ENCODE measurements at places on chromosomes 5 and 9.
A peak's percentile ranks its signal among the peaks of the same experiment; 100 is the strongest.

DNA sequence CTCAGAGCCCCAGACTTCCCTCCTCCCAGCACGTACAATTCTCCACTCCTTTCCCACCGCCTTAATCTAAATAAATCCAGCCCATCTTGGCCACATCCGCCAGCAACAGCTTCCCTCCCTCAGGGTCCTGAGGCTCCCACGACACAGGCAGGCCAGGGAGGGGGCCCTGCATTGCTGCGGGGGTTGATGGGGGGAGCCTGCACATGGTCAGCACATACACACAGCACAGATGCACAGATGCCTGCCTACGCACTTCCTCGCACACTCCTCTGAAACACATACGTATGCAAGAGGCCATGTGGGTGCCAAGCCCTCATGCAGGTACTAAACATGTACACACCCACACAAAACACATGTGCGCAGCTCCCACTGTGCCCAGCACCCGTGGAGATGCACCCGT, 14.8 kb downstream of the PDGFRB start:
- peak; percentile 87 for DNase-seq

GRCh38 chr9:135032868-135033460, 54.5 kb upstream of the OLFM1 start:
- DNase-seq: no peak

- DNase-seq: no peak
Observed at GRCh38 chr5:36665628-36666027, 59.2 kb downstream of the SLC1A3 start.

GRCh38 chr9:12884736-12885395, 110.0 kb downstream of the LURAP1L start:
- peak; percentile 87 for DNase-seq

- DNase-seq: no peak
Observed at GRCh38 chr5:103441523-103441922, 121.1 kb downstream of the NUDT12 start.

- DNase-seq: peak; percentile 33
Observed at GRCh38 chr9:99365233-99365980, 143.3 kb downstream of the SEC61B start.

GRCh38 chr5:93188876-93189485, 392.0 kb downstream of the NR2F1-AS1 start:
- DNase-seq: no peak

- DNase-seq: no peak
Observed at GRCh38 chr5:44160369-44160768, 228.9 kb downstream of the FGF10 start.

- no peak for DNase-seq
Observed at GRCh38 chr5:133321833-133322420, 270.1 kb downstream of the HSPA4 start.

- DNase-seq: no peak
Observed at GRCh38 chr9:36006549-36007315, 30.0 kb upstream of the RECK start.

- DNase-seq: no peak
Observed at GRCh38 chr9:97562542-97562941, 61.1 kb downstream of the TMOD1 start.

DNA sequence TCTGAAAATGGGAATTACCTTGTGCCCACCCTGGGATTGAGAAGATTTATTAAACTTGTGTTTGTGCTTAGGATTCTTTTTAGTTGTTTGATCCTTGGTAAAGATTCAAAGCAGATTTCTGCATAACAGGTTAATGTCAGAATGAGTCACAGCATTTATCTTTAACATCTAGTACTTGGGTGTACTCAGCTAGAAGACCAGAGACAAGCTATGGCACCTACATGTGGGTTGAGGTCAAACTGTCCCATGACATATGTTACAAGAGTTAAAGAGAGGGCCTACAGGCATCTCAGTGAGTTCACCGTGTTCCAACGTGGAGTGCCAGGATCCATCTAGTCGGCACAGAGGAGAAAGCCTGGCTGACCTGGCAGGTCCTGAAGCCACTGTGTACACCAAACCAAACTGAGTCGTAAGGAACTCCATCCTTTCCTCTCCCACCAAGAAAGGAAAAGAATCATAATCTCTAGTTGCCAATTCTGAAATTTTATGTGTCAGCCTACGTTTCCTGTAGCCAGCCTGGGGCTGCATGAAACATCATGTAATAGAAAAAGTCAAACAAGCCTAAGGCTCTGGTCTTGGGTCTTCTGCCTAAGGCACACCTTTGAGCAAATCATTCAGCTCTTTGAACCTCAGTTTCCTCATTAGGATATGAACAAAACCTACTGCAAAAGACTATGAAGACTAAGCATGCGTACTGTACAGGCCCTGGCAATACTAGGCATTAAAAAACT, 73.7 kb downstream of the RCL1 start:
- DNase-seq: no peak

DNA sequence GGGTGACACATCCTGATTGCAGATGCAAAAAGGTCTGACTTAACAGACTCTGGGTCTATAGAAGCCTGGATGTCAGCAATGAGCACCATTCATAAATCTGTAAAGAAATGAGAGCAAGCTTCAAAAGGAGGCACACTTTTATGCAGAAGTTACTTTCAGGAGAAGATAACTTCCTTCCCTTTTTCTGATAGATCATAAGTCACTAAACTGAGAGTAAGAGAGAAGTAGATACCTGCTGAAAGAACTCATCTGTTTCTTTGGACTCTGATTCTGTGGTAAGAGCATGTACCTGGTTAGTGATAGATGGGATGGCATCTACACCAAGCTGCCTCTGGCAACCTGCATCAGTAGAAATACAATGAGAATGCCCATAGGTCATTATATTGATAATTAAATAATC, 525.6 kb downstream of the CETN3 start:
- no peak for DNase-seq

DNA sequence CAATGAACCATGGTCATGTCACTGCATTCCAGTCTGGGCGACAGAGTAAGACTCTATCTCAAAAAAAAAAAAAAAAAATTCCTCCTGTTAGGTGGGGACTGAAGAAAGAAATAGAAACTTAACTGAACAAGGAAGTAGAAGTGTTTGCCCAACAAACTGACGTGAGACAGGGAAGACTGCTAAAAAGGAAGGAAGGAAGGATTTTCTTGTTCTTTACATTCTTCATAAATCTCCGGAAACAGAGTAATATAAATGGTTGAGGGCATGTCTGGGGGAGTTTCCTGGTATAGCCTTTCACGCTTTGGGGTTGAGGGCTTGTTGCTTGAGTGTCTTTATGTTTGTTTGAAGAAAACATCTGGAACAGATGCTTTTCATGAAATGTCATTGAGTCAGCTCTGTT, 3.1 kb downstream of the TOR1B start:
- DNase-seq: no peak

DNA sequence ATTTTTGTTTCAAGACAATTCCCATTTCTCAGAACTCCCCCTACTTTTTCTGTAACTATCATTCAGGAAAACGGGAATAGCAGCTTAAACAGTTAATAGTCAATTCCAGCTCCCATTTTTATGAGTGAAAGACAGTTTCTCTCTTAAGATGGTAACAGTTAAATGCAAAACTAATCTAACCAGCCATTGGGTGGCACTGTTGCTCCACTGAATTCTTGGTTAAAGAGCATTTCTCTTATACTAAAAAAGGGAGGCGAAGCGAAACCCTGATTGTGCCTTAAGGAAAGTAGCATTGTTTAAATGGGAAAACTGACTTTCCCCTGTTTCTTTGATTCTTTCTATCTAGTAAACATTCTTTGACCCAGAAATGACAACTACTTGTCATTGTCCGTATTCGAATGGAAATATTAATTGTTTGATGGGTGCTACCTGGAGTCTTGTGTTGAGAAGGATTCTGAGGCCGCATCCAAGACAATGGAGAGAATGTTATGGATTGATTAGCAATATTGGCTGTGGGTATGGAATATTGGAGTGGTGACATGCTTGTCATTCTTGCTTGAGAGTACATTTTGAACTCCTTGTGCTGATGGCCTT, 507.8 kb downstream of the MAT2B start:
- DNase-seq: peak; percentile 93

- DNase-seq: no peak
Observed at GRCh38 chr5:93090698-93091097, 490.3 kb downstream of the NR2F1-AS1 start.

DNA sequence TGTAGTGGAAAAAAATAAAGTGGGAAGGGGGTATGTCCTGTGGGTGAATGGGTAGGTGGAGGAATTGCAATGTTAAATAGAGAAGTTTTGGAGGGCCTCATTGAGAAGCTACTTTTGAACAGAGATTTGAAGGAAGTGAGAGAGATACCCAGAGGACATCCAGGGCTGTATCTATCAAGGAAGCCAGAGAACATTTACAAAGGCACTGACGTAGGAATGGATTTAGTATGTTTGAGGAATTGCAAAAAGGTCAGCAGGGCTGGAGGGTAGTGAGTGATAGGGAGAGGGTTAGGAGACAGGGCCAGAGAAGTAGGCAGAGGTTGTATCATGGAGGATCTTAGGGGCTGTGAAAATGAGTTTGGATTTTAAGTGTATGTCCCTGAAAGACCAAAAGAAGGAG, 13.9 kb downstream of the PTTG1 start:
- no peak for DNase-seq

GRCh38 chr9:21252721-21253547, 13.1 kb upstream of the IFNA14 start:
- DNase-seq: peak; percentile 49

- no peak for DNase-seq
Observed at GRCh38 chr9:3682186-3682585, 156.4 kb upstream of the RFX3 start.

- no peak for DNase-seq
Observed at GRCh38 chr5:36360307-36360706, 58.6 kb upstream of the RANBP3L start.

DNA sequence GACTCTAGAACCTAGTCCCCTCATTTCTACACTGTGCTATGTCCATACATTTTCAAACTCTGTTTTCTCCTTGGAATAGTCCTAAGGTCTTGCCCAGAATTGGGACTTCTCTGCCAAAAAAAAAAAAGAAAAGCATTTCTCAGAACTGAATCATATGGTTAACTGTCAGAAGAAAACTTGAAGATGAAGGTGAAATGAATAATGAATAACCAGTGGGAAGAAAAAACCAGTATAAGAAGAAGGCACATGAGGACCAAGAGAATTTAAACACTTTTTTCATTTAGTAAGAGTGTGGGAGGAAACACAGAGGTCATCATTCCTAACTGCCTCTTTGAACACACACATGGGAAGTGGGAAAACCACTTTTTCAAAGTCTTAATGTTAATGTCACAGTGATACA, 197.7 kb downstream of the PRELID2 start:
- DNase-seq: peak; percentile 9

GRCh38 chr5:35269006-35269405, 38.7 kb upstream of the PRLR start:
- DNase-seq: no peak

- DNase-seq: no peak
Observed at GRCh38 chr5:171841984-171842776, 56.6 kb downstream of the SMIM23 start.

- DNase-seq: peak; percentile 29
Observed at GRCh38 chr9:111720174-111720573, 58.8 kb downstream of the GNG10 start.

DNA sequence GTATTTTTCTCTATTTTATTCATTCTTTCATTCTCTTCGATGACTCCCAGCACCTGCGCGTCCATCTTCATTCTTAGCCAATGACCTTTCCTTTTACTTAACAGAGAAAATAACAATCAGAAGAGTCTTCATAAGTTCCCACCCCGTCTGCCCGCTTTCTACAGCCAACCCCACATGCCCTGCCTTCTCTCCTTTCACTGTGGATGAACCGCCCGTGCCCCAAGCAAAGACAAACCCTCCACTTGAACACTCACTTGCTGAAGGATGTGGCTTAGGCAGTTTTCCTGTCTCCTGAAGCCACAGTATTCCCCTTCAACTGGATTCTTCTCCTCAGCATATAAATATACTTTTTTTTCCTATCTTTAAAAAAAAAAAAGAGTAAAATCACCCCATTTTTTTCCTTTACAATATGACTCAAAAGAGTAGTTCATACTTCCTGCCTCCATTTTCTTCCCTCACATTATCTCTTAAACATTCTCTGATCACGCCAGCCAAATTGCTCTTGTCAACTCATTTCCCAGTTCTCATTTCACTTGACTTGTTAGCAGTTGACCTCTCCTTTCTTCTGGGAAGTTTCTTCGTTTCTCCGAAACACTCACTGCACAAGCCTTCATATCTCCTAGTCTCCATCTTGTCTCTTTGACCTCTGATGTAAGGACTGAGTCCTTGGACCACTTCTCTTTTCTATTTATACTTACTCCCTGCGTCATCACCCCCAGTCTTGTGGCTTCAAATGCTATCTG, 11.1 kb downstream of the NIPSNAP3B start:
- DNase-seq: peak; percentile 28

DNA sequence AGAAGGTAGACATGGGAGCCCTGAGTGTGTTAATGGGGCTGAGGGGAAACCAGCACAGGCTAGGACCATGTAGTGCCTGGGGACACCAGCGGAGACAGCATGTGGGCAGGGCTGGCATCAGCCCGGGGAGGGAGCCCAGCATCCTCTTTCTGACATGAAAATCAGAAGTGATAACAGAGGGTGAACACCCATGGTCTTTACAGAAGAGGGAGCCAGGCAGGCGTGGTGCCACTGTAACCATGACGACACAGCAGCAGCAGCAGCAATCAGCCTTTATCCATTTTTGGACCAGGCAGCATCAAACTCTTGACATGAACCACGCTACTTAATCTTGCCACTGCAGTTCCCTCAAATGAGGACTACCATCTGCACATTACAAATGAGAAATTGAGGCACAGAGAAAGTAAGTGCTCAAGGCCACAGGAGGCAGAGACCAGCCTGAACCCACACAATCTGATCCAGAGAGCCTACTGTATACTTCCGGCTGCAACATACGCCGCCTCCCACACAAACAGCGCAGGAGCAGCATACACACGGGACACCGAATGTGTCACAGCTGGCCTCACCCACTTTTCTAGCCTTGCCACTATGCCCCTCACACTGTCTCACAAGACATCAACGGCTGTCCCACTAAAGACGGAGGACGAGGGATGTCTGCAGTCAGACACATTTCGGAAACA, 23.8 kb downstream of the CAMSAP1 start:
- no peak for DNase-seq

Data from fibroblast of pulmonary artery (primary cell).